Immature natural killer cell (primary cell): ENCODE measurements at places on chromosomes 4 and X. TPM values are rescaled to one million over a fixed set of nuclear protein-coding genes. Genes with fewer than 3 reads are reported as not detected.

- DNase-seq, result no peak
Measured at GRCh38 chrX:135505351-135505750, 15.1 kb upstream of the INTS6L start.

- no peak for DNase-seq
Measured at GRCh38 chr4:112645541-112646329, 8.8 kb downstream of the LARP7 start.

DNA sequence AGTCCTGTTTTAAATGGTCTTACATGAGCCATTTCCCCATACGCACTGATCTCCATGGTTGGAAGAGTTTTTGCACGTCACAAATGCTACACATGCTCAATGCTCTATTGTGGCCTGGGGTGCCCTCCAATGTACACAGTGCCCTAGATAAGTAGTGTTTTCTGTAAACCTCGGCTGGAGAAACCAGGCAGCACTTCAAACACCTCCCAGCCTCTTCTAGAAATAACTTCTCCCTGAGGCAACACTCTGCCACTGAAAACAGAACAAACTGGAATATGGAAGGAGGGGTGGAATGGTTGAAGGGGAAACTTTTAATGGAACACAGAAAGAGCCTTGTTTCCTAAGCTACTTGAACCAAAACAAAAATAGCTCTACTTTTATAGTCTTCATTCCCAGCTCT, 123.9 kb upstream of the CBR4 start:
- no peak for DNase-seq

- DNase-seq, result peak; percentile 20
Measured at GRCh38 chrX:106999002-106999975, 723 bp downstream of the MORC4 start.

DNA sequence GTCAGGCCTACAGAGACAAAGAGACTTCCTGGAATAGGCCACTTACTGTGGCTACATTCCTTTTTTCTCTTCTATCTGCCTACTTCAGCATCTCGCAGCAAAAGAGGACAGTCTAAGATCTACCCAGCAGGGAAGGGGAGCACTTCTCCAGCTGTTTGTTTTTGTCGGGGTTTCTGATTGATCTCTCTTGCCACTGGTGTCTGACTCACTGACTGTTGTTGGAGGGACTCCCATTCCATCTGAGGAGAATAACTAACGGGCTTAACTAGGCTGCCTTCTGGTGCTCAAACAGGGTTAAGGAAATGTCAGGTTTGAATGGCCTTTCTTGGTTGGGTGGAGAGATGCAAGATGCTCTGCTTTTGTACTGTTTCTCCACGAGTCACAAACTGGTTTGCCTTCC, 100.2 kb upstream of the TMEM164 start:
- DNase-seq, result no peak

- no peak for DNase-seq
Measured at GRCh38 chr4:67714248-67714583, 13.3 kb upstream of the UBA6 start.

GRCh38 chr4:141350122-141350905, 129.6 kb downstream of the ZNF330 start:
- no peak for DNase-seq

GRCh38 chr4:188372058-188372457, 232.8 kb downstream of the TRIML1 start:
- DNase-seq, result no peak

The PLXNB3 gene
- polyA plus RNA-seq, result not detected
